Thymus (tissue), 14 donors: ENCODE measurements at places on chromosomes 3 and 15. TPM values are rescaled to one million over a fixed set of nuclear protein-coding genes. Genes with fewer than 3 reads are reported as not detected.
A peak's percentile ranks its signal among the peaks of the same experiment; 100 is the strongest.

Gene CFAP161
- polyA plus RNA-seq, result 0.37 TPM

- no peak for DNase-seq
- H3K4me1 ChIP-seq, result no peaks in the 10 kb centered on the region
- H3K27ac ChIP-seq, result no peak overlapping the region
- H3K36me3 ChIP-seq, result no peaks in the 10 kb centered on the region
These were observed 21.2 kb downstream of the ZDHHC23 start for GRCh38 chr3:113968986-113969385.

- H3K4me1 ChIP-seq, result peaks cover 2% of the 10 kb centered on the region
- no peaks in the 10 kb centered on the region for H3K27me3 ChIP-seq
- H3K36me3 ChIP-seq, result no peaks in the 10 kb centered on the region
- no peak for DNase-seq
These were observed 1039.2 kb downstream of the ROBO1 start for GRCh38 chr3:78728406-78729145.

Gene LSM3
- polyA plus RNA-seq, result 18.3 TPM

- no peak overlapping the region for H3K27ac ChIP-seq
- peaks cover 33% of the 10 kb centered on the region for H3K36me3 ChIP-seq
- H3K27me3 ChIP-seq, result no peaks in the 10 kb centered on the region
- peaks cover 36% of the 10 kb centered on the region for H3K4me1 ChIP-seq
- no peak overlapping the region for H3K4me3 ChIP-seq
- peak; percentile 59 for DNase-seq
These were observed 26.5 kb downstream of the LYSMD4 start for GRCh38 chr15:99706557-99707303.

Gene GHSR
- not detected for polyA plus RNA-seq
